ENCODE measurements at places on chromosomes 5 and 9.

DNA sequence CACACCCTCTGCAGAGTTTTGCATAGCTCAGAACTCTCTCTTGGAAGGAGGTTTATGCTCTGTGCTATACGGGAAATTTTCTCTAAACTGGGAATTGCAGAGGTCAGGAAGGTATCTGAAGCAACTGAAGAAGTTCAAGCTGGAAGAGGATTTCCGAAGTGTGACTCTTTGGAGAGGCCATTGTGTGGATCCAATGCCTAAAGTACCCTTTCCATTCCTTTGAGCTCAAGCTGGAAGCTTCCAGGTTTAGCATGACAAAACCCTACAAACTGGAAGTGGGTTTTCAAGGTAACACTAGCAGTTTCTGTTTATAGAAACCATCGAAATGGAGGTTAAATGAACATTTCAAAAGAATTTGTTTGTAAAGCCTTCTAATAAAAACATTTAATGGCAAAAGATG lies 187.1 kb downstream of the CFAP90 start:
- no peak for DNase-seq

- DNase-seq: peak; percentile 9
Observed at GRCh38 chr9:20940447-20941173, 90.8 kb downstream of the HACD4 start.

DNA sequence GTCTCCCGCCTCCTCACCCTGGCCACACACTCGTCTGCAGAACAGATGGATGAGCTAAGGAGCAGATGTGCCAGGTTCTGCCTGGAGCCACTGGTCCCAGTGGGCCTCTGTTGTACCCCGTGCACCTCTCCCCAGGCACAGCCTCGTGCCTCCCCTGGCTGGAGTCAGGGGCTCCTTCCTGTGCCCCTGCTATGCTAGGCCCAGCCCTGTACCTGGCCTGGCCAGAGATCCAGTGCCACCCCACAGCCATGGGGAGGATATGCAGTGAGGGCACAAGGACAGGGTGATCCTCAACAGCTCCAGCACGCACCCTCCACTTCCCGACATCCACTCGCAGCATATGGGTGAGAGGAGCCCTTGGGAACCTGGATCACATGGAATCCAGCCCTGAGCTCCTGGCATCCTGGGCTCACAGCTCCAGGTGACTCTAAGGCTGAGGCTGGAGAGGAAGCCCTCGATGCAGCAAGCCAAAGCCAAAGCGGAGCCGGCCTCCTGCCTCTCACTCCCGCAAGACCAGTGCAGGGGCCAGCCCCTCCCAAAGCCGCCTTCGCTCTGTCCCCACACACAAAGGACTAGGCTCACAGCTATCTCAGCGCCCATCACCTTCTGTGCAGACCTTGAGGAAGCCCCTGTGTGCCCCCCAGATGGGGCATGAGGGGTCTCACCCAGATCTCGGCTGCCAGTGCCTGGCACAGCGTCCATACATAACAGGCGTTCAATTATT lies 23.7 kb upstream of the ADAMTS2 start:
- DNase-seq: no peak

- DNase-seq: peak; percentile 48
Observed at GRCh38 chr9:134734270-134734669, 92.7 kb downstream of the COL5A1 start.

GRCh38 chr5:74567411-74567995 lies 73.0 kb downstream of the ENC1 start:
- no peak for DNase-seq

- DNase-seq: no peak
Observed at GRCh38 chr9:96343515-96344360, 39.8 kb downstream of the SLC35D2 start.

DNA sequence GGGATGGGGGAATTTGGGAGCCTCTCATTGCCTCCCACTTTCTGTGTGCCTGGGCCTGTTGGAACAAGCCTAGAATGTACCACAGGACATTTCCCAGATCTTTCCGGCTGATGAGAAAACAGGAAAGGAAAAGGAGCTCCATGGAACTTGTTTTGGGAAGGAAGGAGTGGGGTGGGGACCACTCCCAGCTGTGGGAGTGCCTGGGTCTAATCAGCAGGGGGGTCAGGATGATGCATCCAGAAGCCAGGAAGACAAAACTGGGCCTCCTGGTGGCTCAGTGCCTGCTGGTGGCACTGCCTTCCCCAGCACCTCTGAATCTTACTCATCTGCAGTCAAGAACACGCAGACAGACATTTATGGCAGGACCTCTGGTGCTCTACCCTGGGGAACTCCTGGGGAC lies 2.8 kb downstream of the SMIM33 start:
- DNase-seq: no peak

- DNase-seq: no peak
Observed at GRCh38 chr5:168822745-168823281, 243.6 kb upstream of the PANK3 start.

- DNase-seq: peak; percentile 44
Observed at GRCh38 chr5:97133101-97133500, 9.3 kb downstream of the LIX1 start.

DNA sequence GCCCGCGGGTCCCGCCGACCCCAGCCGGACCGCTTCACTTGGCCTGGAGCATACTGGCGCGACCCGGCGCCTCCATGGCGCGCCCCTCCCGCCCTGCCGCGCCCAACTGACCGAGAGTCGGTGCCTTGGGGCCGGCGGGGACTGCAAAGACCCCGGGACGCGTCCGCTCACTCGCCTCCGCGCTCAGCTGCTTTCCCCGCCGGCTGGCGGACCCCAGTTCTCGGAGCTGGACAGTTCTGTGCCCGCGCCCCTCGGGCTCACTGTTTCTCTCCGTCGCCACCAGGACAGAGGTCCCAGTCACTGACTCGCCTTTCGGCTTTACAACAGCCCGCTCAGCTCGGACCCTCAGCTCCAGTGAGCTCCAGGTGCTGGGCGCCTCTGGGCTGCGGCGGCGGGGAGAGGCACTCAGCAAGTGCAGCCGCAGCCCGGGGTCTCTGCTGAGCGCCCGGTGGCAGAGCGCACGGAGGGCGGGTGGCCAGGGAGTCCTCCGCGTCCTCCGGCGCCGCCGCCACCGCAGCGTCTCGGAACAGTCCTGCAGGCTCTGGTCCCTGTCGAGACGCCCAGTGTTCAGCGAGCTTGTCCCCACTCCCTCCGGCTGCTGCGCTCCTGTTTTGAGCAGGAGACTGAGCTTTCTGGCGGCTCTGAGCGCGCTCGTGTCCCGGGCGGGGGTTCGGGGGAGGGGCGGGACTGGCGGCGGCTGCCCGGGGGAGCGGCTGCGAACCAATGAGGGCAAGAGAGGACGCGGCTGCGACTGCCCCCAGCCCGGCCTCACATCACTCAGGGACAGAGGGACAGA lies at the start of gene SMIM32:
Gene SMIM32, minus strand, starts transcription at position 637 of the 796 bp plus-strand sequence. CDS start 638 bp downstream, outside the sequence.
- no peak for DNase-seq

GRCh38 chr5:74141053-74141452 lies 499.5 kb downstream of the ENC1 start:
- DNase-seq: peak; percentile 48

DNA sequence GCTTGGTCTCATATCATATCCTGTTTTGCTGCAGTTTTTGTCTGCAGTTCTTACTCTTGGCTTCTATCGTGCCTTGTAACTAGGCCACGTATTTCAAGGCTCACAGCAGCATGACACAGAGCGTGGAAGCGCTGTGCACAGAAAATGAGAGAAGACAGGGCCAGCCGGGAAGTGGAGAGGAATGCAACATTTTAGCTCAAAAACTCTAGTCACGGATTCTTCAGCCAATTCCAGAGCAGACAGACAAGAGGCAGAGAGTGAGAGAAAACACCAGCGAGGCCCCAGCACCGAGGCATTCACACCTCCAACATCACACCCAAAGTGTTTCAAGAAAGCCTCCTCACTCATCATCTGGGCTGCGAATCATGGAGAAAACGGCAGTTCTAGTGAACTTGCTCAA lies 160.8 kb downstream of the DNAH5 start:
- no peak for DNase-seq

- no peak for DNase-seq
Observed at GRCh38 chr9:84828046-84828445, 158.5 kb downstream of the NTRK2 start.

- DNase-seq: no peak
Observed at GRCh38 chr9:15374310-15374709, 48.4 kb upstream of the SNAPC3 start.

DNA sequence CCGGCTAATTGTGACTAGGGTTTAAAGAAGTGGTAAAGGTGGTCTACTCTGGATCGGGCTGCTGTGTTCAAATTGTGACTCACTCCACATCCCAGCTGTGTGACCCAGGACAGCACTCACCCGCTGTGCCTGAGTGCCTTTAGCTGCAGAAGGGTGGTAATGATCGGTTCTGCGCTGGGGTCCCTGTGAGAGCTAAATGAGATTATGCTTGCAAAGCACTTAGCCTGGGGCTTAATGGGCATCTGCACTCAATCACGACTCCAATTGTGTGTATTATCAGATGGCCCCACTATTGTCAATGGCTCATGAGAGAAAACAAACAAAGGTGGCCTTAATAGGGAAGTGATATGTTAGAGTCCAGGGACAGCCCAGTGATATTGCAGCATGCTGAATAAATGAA lies 25.1 kb upstream of the TBC1D2 start:
- DNase-seq: no peak

DNA sequence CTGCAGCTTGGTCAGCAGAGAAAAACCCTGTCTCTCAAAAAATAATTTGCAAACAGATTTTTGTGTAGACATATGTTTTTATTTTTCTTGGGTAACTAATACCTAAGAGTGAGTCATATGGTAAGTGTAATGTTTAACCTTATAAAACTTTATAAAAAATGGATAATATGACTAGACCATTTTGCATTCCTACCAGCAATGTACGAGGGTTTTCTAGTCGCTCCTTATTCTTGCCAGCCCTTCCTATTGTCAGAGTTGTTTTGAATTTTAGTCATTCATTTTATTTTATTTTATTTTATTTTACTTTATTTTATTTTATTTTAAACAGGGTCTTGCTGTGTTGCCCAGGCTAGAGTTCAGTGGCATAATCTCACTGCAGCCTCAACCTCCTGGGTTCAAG lies 37.8 kb downstream of the RABGAP1 start:
- peak; percentile 6 for DNase-seq

GRCh38 chr9:74977287-74977686 lies 24.6 kb upstream of the C9orf40 start:
- no peak for DNase-seq

DNA sequence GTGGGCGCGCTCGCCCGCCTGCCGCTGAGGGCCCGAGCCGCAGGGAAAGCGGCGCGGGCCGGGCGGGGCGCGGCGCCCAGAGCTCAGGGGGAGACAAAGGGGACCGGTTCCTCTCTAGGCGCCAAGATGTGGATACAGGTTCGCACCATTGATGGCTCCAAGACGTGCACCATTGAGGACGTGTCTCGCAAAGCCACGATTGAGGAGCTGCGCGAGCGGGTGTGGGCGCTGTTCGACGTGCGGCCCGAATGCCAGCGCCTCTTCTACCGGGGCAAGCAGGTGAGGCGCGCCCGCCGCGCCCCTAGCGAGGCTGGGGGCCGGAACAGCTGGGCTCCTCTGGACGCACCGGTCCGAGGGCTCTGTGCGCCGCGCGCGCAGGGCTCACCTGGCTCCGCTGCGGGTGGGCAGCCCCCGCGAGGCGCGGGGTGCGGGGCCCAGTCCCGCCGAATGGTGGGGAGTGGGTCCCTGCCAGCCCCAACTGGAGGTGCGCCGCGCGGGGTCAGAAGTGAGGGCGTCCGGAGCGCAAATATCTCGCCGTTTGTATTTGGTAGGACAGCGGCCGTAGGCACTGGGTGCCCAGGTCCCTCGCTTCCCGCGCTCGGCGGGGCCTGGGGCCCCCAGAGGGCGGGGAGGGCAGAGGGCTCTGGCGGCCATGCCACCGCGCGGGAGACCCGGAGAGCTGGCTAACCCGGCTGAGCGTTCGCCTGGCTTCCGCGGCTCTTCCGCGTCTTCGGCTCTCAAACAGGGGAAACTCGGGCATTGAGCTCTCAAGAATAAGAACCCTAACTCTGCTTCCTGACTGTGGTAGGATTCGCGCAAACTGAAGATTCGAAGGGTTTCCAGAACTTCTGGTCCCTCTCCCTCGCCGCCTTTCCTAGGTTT lies 607 bp downstream of the UHRF2 start:
- peak; percentile 34 for DNase-seq

DNA sequence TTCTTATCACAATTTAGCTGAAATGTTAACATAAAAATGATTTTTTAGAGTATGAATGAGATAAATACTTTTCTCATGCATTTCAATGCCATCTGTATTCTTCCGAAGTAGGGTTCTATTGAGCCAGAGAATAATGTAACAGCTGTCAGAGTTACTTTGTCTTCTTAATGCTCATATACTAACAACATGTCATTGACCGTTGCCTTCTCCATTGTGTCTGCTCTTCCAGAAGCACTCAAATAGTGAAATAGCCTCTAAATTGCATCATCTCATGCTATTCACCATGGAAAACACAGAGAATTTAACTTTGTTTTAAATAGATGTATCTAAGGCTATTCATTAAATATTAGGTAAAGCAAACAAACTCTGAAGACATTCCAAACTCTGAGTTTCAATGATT lies 1875.9 kb upstream of the CDH9 start:
- no peak for DNase-seq

- no peak for DNase-seq
Observed at GRCh38 chr9:102551346-102551745, 443.8 kb upstream of the CYLC2 start.

DNA sequence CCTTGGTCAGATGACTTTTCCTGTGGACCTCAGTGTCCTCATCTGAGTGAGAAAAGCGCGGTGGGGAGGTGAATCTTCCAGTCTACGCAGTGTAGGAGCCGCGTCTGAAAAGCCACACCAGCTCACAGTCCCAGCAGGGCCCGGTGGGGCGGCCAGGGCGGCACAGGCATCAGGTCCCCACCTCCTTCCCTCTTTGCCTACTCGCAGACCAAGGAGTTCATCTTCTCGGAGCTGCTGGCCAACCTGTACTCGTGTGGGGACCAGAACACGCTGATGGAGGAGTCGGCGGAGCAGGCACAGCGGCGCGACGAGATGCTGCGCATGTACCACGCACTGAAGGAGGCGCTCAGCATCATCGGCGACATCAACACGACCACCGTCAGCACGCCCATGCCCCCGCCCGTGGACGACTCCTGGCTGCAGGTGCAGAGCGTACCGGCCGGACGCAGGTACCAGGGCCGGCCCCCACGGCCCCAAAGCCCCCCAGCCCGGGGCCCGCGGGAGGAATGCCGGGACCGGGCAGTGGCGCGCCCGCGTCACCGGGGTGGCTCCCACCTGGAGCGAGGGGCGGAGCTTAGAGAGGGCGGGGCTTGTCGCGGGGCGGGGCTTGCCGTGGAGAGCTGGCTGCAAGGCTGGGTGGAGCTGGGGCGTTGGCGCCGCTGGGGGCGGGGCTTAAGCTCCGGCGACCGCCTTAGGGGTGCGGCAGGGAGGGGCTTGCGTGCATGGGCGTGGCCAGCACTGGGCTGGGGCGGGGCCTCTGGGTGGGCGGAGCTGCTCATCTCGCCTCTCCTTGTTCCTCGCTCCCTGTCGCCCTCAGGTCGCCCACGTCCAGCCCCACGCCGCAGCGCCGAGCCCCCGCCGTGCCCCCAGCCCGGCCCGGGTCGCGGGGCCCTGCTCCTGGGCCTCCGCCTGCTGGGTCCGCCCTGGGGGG lies 25.6 kb downstream of the GOLGA2 start:
- DNase-seq: peak; percentile 85

GRCh38 chr5:124748687-124749594 lies 2.5 kb upstream of the ZNF608 start:
- peak; percentile 92 for DNase-seq

- DNase-seq: no peak
Observed at GRCh38 chr5:169561893-169562292, 21.7 kb upstream of the SPDL1 start.
